ENCODE measurements at places on chromosomes 7 and 10.
A peak's percentile ranks its signal among the peaks of the same experiment; 100 is the strongest.

- DNase-seq, result no peak
These were observed 63.5 kb downstream of the PRKAG2 start for GRCh38 chr7:151813445-151813844.

DNA sequence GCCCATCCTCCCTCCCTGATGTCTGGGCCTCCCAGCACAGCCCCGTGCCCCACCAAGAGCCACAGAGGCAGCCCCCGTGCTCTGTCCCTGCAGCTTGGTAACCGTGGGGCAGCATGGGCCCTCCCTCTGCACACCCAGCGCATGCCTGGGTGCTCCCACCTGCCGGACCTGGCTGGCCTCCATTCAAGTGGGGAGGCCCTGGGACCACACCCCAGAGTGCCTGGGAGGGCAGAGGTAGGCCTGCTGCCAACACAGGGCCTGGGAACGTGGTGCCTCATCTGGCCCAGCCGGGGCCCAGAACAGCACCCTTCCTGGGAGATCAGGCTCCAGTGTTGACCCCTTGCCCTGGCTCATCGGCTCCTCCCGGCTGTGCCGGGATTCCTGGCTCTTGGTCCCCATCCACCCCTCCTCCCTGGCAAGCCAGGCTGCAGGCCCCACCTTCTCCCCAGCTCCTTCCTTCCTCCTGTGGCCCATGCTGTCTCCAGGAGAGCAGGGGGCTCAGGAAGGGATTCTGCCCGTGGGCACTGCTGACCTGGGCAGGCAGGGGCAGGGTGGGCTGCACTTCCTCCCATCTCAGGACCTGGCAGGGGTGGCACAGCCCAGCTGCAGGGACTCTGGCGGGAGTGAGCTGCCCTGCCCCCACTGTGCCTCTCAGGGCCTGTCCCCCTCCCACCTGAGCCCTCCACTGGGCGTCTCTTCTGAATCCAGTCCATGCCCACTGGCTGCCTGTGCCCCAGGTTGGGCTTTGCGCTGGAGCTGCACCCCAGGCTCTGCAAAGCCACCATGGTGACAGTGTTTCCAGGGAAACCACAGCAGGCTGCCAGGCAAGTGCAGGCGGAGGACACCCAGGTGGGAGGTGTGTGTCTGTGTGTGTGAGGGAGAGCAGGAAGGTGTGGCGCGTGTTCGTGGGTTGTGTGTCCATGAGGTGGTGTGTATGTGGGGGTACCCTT, 32.6 kb downstream of the PWWP2B start:
- DNase-seq, result no peak

DNA sequence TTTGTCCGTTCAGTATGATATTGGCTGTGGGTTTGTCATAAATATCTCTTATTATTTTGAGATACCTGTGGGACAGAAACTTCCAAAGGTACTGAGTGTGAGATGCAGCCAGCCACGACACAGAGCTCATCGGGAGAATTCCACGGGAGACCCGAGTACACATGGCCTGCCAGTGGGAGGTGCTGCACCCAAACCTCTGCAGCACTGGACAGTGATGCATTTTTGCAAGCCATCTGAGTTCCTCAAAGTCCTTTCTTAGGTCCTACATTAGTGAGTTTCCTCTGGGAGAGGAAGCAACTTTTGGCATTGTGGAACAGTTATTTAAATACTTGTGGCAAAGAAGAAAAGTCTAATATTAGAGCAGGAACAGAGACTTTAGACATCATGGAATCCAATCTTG, 77.5 kb downstream of the ARID5B start:
- DNase-seq, result no peak

- no peak for DNase-seq
These were observed 7.9 kb downstream of the MTURN start for GRCh38 chr7:30142710-30143109.

DNA sequence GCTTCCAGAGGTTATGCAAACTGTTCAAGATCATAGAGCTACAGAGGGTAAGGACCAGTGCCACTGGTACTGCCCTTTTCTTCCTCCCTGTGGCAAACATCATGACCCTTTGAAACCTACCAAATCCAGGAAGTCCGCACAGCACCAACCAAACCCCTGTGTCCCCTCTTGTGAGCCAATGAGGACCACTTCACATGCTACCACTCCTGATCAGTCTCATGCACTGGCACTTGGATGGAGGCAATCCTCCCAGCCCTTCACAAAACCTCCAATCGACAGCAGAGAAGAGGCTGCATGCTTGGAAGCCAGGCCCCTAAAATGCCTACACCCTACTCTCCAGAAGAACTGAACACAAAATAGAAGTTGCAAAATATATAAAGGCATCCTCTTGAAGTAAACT, 248.0 kb downstream of the TNS3 start:
- no peak for DNase-seq

DNA sequence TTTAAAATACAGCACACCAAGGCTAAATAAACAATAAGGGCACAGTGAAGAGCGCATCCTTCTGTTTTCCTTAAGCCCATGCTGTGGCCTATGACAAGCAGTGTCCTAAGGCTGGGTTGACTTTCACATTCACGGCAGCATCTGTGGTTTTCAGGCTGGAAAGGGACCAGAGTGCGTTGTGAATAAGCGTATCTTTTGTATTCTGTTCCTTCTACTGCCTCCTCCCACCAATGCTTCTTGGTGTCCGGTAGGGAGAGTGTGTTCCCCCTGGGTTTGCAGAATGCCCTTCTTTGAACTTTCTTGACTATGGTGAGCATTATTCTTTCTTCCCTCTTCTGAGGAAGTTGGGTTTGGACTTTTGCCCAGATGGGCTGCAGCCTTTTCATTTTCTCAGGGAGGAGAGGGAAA, 73.6 kb downstream of the ABCA13 start:
- no peak for DNase-seq

DNA sequence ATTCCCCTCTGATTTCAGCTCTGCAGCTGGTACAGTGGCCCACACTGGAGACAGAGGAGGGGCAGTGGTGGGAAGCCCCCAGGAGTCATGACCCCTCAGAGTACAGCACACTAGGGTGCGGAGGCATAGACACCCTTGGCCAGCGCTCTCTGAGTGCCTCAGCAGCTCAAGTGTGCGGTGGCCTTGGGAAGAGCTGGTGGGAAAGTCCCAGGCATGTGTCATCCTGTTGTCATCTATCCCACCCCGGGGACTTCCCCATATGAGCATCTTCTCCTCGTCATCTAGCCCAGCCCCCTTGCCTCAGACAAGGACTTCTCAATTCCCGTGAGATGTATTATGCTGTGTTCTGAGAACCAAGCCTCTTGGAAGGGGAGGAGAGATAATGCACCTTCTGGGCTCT, 15.6 kb upstream of the PPIF start:
- peak; percentile 94 for DNase-seq

- DNase-seq, result no peak
These were observed 320.7 kb downstream of the GPR37 start for GRCh38 chr7:124444696-124445480.

- DNase-seq, result no peak
These were observed 673.7 kb downstream of the MAGI2 start for GRCh38 chr7:78779788-78780187.

- DNase-seq, result no peak
These were observed 77.5 kb downstream of the SLC25A13 start for GRCh38 chr7:96244244-96244991.

GRCh38 chr7:2314209-2314955, at the start of gene SNX8:
TSS of gene SNX8 (minus strand) at chr7:2314441. CDS start at chr7:2314421, 20 bp downstream.
- peak; percentile 95 for DNase-seq

GRCh38 chr10:133465191-133465949, 11.6 kb downstream of the SCART1 start:
- no peak for DNase-seq
